Putamen (tissue), 1 donor: ENCODE measurements at places on chromosomes 3 and 15.

DNA sequence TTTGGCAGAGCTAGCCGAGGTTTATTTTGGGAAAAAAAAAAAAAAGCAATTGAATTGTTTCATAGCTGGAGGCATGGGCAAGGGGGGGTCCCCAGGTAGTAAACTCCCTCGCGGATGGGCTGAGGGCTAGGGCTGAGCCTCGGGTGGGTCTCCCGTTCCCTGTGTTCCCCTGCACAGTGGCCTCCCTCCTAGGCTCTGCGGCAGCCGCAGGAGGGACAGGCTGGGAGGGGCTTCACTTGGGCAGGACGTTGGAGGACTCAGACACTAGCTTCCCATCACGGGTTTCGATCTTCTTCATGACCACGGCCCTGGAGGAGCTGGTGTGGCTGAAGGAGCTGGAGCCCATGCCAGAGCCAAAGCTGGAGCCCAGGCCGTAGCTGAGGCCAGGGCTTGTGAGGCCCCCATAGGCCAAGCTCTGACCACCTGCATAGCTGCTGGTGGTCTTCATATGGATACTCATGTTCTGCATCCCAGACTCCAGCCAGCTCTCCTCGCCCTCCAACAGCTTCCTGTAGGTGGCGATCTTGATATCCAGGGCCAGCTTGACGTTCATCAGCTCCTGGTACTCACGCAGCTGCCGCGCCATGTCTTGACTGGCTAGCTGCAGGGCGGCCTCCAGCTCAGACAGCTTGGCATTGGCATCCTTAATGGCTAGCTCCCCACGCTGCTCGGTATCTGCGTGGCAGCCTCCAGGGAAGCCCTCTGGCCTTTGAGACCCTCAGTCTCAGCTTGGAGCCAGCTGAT is 64.0 kb upstream of the CDAN1 start:
- no peak for DNase-seq

- DNase-seq, result no peak
These were observed 127.7 kb upstream of the DLG1 start for GRCh38 chr3:197426121-197426566.

- DNase-seq, result no peak
These were observed 458.1 kb upstream of the NR2F2 start for GRCh38 chr15:95872366-95872771.

DNA sequence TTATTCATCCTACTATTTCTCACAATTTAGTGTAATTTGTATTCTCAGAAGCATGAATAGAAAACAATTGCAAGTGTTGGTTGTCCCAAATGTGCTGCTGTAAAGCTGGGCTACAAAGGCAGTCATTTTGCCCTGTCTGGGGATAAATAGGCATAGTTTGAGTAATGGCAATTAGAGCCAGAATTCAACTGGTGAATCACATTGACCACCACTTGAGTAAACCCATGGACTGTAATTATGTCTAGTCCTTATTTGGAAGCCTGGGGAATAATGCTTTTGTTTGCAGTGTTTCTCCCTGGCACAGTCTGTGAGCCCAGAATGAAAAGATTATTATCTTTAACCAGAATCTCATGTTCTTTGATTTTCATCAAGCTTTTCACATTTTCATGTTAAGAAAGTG is 30.5 kb upstream of the CHL1 start:
- DNase-seq, result no peak

DNA sequence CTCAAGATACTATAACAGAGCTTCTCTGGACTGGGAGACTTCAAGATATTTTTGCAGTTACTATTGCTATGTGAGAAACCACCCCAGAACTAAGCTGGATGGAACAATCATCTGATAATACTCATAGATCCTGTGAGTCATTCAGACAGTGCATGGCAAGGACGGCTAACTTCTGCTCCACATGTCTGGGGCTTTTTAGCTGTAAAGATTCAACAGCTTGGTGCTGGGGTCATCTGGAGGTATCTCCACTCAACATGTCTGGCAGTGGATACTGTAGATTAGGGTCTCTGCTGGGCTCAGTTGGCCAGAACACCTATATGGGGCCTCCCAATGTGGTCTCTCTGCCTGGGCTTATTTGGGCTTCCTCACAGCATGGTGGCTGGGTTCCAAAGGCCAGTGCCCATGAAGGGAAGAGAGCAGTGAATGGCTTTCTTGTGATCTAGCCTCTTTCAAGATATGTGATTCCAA is 117.3 kb upstream of the SLC7A14 start:
- DNase-seq, result no peak

GRCh38 chr3:5806192-5806591 is 618.7 kb downstream of the EDEM1 start:
- no peak for DNase-seq

DNA sequence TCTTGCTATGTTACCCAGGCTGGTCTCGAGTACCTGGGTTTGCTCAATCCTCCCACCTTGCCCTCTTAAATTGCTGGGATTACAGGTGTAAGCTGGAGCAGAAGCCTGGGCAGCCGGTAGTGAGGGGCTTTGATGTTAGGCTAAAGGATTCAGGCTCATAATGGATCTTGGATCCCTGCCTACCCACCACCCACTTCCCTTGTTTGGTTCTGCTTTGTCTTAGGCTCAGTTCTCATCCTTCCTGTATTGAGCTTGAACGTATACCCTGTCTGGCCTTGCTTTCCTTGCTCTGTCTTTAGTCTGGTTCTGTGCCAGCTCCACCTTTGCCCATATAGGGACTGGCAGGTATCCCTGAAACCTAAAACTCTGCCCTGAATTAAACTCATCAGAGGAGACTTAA is 1.7 kb downstream of the PPCDC start:
- no peak for DNase-seq

- no peak for DNase-seq
These were observed 62.2 kb upstream of the AKAP13 start for GRCh38 chr15:85318048-85318731.

- peak; percentile 78 for DNase-seq
These were observed 27.2 kb upstream of the VPS33B start for GRCh38 chr15:91049378-91050127.

- DNase-seq, result no peak
These were observed 495.2 kb upstream of the TBL1XR1 start for GRCh38 chr3:177692304-177692975.

DNA sequence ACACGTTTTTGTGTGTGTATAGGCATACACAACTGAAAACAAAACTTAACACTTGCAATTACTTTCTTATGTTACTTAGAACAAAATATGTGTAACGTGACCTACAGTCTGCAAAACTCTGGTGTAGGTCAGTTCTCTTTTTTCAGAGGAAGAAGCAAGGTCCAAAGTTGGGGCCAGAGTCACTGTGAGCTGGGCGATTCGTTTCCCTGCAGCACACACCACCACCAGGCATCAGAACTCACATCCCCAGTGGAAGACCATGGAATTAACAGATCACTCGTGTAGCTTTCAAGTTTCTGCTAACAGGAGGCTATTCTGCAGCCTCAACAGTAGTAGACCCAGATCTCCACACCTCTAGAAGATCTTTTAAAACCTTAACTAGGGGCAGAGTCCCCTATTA is 25.8 kb downstream of the ANP32A start:
- peak; percentile 60 for DNase-seq

GRCh38 chr15:47824147-47824546 is 106.8 kb downstream of the SEMA6D start:
- no peak for DNase-seq

DNA sequence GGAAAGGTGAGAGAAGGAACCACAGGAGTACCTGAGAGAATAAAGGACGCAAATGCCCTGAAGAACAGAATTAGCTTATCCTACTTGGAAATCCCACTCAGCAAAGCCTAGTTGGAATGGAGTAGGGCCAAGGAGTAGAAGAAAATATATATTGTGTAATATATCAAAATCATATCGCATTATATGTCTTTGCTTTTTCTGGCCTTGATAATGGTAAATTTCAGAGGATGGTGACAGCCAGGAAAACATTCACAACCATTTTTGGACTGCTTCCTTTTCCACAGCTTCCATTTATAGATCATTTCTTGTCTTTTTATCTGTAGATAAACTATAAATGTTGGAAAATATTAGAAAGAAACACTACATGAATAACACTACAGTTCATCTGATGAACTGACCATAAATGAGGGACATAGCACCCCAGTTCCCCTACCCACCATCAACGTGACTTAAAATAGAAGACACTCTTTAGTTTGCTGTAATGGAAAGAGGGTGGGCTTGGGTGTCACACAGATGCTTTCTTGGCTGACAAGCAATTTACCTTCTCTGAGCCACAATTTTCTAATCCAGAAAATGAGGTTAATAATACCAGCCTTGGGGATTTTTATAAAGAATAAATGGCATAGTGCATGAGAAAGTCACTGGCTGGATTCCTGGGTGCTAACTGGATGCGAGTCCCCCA is 569.6 kb downstream of the NTRK3 start:
- DNase-seq, result no peak

GRCh38 chr3:62659660-62660059 is 215.6 kb downstream of the CADPS start:
- DNase-seq, result no peak
